BE2C (cell line): ENCODE measurements at places on chromosomes 7 and 10.

GRCh38 chr7:157152391-157152937 lies 13.7 kb downstream of the UBE3C start:
- DNase-seq: no peak

GRCh38 chr7:123918309-123918708 lies 6.7 kb upstream of the SPAM1 start:
- no peak for DNase-seq

DNA sequence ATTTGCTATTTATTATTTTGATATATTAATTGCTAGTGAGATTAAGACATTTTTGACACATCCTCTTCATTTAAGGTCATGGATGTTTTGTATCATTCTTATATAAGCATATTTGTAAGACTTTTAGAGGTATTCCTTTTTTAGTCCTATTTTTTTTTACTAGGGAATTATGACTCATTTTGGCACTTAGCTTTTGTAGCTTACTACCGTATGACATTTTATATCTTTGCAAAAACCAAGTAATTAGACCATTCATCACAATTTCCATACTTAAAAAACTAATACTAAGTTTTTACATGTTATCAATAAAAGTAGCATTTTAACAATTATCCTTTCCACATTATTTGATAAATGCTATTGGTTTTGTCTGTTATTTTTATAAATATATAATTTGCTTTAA lies 41.6 kb downstream of the BMPR1A start:
- DNase-seq: no peak

DNA sequence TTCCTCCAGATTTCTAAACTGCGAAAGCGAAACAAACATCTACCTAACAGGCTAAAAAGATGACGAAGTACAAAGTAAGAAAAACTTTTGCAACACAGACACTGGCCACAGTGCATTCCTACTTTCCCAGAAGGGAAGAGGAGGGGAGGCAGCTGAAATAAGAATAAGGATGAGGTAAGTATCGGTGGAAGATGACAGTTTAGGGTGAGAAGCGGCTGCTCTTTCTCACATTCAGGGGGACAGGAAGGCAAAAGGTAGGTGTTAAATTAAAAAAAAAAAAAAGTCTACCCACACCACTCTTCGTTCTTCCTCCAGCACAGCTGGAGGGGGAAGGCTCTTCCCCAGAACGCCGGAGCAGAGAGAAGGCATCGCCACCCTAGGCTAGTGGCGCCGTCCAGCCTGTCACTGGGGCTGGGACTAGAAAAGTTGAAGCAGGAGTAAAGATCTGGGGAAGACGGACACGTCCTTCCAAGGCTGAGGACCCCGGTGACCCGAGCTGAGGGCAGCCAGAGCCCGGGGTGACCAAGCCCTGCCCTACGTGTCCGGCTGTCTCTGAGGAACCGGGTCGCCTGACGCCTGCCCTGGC lies 846 bp downstream of the DNAJC1 start:
- DNase-seq: no peak

- no peak for DNase-seq
Observed at GRCh38 chr7:17304926-17305325, 6.5 kb downstream of the AHR start.

DNA sequence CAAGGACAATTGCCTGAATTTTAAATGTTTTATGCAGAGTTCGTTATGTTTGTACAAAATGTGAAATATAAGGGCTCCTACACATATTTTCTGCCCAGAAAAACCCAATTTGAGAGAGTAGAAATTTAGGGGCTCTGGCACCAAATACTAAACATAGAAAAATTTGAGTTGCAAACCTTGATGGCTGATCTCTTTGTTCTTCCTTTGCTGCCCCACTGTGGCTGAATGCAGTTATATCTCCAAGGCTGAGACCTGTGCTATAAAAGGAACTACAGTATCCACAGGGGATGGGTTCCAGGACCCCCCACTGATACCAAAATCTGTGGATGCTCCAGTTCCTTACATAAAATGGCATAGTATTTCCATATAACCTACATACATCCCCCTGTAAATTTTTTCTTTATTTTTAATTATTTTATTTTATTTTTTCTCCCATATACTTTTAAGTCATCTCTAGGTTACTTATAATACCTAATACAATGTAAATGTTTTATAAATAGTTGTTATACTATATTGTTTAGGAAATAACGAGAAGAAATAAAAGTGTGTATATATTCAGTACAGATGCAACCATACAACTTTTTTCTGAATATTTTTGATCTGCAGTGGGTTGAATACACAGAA lies 22.5 kb downstream of the CFAP43 start:
- DNase-seq: peak; percentile 31

DNA sequence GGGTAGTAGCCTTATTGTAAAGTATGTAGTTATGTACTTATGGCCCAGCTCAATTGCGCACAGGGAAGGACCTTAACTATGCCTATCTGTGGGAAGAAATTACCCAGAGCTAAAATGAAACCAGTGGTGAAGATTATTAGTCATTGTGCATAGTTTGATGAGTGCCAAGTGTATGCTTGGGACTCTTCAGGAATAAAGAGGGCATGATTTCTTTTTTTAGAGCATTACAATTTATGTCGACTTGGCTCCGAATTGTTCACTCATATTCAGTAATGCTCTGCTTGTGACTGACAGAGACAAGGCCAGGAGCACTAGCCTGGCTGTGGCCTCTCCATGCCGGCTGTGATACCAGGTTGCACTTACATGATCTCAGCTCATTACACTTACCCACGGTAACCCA lies 269.5 kb downstream of the TRIL start:
- DNase-seq: no peak

DNA sequence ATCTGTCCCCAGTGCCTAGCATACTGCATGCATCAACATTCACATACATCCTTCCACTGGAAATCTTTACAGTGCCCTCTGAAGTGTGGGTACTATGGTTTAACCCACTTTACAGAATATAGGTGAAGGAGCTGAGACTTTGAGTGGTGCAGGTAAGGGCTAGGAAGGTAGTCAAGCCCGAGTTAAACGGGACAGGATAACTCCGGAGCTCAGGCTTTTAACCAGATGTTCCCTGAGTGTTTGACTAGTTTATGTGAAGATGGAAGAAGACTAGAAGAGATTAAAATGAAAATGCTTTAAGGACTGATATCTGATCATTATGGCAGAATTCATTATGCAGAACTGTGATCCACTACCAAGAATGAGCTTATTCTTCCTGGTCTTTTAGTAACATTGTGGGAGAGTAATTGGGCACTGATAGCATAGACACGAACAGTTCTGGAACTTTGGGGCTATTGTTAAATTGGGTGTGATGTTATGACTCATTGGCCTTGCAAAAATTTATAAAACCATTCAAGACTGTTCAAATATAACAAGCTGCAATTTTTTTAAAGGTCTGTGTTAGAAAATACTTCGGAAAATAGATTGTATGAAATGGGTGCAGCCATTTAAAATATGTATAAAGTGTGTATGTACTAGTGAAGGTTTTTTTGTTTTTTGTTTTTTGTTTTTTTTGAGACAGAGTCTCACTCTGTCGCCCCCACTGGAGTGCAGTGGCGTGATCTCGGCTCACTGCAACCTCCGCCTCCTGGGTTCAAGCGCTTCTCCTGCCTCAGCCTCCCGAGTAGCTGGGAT lies 4.4 kb downstream of the CUL1 start:
- no peak for DNase-seq
